CD4-positive, alpha-beta T cell treated with Interleukin-15 for 4 hours (primary cell): ENCODE measurements at places on chromosomes 11 and 22.

GRCh38 chr11:31764766-31765165 lies 46.4 kb downstream of the PAX6 start:
- DNase-seq: no peak

DNA sequence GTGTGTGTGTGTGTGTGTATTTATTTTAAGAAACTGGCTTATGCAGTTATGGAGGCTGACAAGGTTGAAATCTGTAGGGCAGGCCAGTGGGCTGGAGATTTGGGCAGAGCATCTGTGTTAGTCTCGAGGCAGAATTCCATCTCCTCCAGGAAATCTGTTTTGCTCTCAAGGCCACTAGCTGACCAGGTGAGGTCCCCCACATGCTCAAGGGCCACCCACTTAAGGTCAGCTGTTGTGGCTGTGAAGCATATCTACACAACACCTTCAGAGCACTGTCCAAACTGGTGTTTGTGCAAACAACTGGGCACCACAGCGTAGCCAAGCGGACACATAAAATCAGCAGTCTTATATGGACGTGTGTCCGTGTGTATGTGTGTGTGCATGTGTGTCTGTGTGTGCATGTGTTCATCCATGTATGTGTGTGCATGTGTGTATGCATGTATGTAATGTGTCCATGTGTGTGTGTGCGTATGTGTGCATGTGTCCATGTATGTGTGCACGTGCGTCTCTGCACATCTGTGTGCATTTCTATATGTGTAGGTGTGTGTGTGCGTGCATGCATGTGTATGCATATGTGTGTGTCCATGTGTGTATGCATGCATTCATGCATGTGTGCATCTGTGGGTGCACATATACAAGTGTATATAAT lies 400.9 kb downstream of the BRD1 start:
- no peak for DNase-seq

- DNase-seq: no peak
Measured at GRCh38 chr11:115550291-115551059, 46.3 kb upstream of the CADM1 start.

- DNase-seq: no peak
Measured at GRCh38 chr11:102289592-102289991, 27.7 kb upstream of the BIRC3 start.

- no peak for DNase-seq
Measured at GRCh38 chr11:44188643-44189042, 93.2 kb downstream of the EXT2 start.

- DNase-seq: no peak
Measured at GRCh38 chr22:32649515-32650200, 151.8 kb upstream of the TIMP3 start.

DNA sequence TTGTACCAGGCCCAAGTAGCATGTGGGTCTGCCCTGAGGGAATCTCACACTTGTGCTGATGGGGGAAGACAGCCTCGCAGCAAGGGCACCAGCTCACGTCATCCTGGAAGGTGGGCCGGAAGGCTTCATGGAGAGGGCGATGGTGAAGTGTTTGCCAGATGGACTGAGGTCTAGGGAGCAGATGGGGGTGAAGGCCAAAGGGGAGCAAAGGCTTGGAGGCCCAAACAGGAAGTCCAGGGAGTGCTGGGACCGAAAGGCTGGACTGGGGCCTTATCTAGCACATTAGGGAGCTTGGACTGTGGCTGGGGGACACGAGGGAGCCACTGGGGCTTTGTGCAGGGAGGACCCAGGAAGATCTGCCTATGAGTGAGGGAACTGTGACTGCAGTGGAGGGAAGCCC lies 1.2 kb upstream of the TNFRSF13C start:
- DNase-seq: no peak

DNA sequence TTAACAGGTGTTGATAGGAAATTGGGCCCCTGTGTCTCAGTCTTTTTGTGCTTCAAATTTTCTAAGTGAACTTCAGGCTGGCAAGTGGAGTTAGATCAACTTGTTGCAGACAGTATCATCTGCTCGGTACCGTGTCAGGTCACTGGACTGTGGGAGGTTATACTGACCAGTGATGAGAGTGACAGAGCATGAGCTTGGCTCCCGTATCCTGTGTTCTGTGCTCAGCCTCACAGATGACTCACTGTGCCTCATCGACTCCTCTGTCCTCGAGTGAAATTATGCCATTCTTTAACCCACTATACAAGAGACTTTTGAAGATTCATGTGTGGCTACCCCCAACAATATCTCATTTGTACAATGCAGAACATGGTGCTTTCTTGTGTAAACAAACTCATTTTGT lies 7.9 kb downstream of the GRAP2 start:
- peak; percentile 57 for DNase-seq
